ENCODE measurements at places on chromosomes 16 and 17.

DNA sequence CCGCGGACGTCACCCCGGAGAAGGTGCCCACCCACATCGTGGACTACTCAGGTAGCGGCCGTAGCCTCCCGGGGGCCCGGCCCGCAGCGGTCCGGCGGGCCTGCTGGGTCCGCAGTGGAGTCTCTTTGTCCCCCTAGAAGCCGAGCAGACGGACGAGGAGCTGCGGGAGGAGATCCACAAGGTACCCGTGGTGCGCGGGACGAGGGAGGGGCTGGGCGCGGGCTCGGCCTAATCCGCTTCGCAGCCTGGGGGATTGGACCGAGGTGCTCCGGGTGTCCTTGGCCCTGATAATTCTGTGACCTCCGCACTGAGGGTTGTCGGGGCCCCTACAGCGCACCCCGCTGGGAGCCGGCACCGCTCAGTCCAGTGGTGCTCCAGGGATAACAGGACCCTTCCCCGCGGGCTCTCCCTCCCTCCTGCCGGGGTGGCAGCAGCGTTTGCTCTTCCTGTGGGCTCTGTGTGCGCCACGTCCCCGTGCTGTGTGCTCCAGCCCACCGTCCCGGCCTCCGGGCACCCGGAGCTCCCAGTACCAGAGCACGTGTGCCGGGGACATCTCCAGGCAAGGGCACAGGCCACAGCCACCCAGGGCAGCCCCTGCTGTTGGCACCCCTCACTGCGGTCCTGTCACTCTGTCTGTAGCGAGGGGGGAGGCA lies 713 bp downstream of the RHOT2 start:
- no peak for DNase-seq

DNA sequence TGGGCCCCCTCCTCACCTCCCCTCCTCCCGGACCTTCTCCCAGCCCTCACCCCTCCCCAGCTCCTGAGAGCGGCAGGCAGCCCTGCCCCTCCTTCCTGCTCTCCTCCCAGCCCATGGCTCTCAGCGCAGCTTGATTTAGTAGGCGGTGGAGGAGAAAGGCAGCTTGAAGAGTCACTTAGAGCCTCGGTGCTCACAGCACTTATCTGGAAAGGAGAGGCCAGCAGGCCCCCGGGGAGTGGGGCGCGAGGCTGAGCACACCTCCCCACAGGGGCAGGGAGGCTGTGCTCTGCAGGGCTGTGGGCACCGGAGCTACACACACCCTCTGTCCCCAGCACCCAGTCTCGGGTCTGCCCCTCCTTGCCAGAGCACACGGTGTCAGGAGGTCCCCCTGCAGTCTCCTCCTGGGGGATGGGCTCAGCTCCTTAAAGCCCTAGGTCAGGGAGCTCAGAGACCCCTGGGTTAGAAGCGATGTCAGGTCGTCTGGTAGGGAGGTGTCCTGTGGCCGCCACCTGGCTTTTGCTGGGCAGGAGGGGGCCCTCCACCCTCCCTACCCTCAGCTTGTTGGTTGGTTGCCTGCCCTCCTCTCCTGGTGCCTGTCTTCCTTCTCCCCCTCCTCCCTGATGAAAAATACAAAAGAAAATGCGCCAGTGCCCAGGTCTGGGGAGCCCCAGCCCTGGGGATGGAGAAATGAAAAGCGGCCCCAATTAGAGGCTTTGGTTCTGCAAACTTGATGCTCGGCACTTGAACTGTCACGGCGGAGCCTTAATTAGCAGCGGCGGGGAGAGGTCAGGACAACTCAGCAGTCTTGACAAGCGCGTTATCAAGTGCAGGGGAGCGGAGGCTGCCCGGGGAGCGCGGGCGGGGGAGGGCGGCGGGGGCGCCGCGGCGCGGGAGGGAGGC lies 151.1 kb upstream of the GSE1 start:
- no peak for DNase-seq

- DNase-seq = no peak
Measured at GRCh38 chr17:57566721-57567120, 178.4 kb downstream of the CCDC182 start.

DNA sequence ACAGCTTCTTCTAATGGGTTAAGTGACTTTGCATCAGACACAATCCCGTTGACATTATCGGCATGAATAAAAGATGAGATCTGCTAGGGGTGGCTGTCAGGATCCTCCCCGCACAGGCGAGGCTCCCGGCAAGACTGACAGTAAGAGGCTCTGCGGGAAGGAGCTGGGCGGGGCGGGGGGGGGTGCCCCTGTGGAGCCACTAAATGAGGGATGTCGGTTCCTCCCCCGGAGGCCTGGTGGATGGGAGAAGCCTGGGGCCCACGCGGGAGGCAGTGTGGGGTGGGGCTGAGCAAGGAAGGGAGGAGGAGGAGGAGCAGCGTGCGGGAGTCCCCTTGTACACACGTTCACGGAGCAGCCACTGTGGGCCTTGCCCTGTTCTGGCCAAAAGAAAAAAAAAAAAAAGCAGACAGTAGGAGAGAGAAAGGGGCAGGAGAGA lies 190.9 kb upstream of the GSE1 start:
- no peak for DNase-seq

DNA sequence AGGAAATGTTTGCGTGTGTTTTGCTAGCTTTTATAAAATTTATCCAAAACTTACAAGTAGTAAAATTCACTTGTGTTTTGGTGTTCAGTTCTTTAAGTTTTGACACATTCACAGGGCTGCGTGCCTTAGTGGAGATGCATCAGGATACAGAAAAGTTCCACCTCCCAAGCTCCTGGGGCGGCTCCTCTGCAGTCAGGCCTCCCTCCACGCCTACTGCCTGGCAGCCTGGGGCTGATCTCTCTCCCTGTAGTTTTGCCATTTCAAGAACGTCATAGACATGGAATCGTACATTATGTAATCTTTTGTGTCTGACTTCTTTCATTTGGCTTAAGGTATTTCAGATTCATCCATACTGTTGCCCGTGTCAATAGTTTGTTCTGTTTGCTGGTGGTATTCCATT lies 27.2 kb upstream of the IRF8 start:
- no peak for DNase-seq

DNA sequence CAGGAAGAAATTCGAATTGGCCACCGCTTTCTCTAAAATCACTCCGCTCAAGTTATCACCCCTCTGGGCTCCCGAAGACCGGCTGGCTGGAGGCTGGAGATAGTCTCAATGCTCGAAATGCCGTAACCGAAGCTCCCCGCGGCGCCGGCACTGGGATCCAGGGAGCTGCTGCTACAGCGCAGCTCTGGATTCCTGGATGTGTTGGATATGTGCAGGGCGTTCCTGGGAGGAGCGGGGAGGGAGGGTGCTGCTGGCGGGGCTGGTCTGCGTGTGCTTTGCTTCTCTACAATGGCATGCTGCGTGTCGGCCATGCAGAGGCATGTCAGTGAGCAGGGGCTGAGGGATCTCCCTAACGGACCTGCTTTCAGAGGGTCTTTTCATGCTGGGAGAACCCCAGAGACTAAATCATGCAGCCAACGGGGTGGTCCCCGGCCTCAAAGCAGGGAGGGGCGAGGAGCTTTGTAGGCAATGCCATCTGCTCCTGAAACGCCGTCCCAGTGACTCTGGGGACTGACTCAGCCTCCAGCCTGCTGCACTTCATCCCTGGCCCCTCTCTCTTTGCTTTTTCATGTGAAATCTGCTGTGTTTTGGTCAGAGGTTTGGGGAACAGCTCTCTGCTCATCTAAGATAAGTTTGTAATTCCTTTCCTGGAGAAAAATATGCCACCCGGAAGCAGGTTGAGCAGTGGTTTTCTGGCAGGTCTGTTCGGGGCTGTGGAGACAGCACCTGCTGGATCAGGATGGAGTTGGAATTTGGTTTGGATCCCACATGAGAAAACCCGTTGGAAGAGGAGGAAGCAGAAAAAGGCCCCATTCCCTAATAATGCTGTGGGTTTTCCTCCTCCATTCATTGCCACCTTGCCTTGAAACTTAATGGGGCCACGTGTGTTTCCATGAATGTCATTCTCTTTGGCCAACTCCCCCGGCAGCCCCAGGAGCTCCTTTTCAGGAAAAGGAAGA lies 311.4 kb downstream of the SEC14L1 start:
- no peak for DNase-seq

GRCh38 chr17:71824671-71825070 lies 296.1 kb upstream of the SOX9 start:
- DNase-seq = no peak

- DNase-seq = no peak
Measured at GRCh38 chr17:82831818-82832200, 8.0 kb downstream of the ZNF750 start.

DNA sequence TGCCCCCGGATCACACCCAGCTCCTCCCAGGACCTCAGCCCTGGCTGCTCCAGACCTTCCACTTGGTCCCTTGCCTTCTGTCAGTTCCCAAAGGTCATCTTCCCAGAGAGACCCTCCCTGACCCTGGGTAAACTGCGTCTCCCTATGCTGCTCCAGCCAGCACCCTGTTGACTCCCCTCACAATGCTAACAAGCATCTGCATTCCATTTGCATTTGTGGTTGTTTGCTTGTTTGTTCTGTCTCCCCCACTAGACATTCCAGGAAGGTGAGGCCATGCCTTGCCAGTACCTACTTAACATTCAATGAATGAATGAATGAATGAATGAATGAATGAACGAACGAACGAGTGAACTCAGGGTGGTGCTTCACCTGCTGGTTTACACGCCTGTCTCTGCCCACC lies 171.2 kb downstream of the WSCD1 start:
- DNase-seq = no peak

DNA sequence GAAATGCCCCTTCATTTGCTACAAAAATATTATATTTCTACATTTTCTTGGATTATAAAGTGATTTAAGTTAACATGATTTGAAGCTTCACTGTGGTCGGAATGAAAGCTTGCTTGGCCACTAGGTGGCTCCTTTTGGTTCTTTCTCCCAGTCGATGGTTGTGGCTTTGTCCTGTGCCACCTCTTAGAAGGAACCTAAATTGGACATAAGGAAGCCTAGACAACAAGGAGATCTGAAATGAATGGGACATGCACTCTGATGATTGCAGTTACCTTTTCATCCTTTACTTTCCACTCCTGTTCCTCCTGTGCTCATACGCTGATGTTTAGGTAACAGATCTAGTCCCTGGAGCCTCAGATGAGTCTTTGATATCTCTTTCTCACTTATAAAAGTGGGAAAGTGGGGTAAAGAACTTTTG lies 39.2 kb downstream of the FTO start:
- no peak for DNase-seq

GRCh38 chr17:7780736-7781135 lies 53.3 kb upstream of the KDM6B start:
- DNase-seq = no peak

GRCh38 chr16:65781363-65781762 lies 585.1 kb upstream of the CDH5 start:
- DNase-seq = no peak

GRCh38 chr16:67001726-67002125 lies 13.3 kb downstream of the CES4A start:
- DNase-seq = no peak

GRCh38 chr17:50311112-50311460 lies 34.8 kb upstream of the XYLT2 start:
- no peak for DNase-seq

DNA sequence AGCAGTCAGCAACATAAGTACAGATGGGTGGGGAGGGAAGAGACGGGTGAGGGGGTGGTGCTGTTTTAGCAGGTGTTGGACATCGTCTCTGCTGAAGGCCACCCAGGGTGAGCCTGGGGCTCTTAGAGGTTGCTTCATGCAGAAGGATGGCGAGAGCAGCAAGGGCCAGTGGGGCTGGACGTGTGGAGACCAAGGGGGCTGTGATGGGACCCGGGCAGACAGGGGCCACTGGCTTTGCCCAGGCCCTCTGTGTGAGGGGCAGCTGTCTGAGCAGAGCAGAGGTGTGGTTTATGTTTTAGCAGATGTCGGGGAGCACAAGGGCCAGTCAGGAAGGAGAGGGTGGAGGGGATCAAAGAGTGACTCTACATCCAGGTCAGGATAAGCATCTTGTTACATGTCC lies 4.8 kb downstream of the NARF start:
- no peak for DNase-seq

- DNase-seq = no peak
Measured at GRCh38 chr17:78338486-78339259, 21.2 kb downstream of the SOCS3 start.

- no peak for DNase-seq
Measured at GRCh38 chr17:82384051-82384729, 12.6 kb downstream of the UTS2R start.

DNA sequence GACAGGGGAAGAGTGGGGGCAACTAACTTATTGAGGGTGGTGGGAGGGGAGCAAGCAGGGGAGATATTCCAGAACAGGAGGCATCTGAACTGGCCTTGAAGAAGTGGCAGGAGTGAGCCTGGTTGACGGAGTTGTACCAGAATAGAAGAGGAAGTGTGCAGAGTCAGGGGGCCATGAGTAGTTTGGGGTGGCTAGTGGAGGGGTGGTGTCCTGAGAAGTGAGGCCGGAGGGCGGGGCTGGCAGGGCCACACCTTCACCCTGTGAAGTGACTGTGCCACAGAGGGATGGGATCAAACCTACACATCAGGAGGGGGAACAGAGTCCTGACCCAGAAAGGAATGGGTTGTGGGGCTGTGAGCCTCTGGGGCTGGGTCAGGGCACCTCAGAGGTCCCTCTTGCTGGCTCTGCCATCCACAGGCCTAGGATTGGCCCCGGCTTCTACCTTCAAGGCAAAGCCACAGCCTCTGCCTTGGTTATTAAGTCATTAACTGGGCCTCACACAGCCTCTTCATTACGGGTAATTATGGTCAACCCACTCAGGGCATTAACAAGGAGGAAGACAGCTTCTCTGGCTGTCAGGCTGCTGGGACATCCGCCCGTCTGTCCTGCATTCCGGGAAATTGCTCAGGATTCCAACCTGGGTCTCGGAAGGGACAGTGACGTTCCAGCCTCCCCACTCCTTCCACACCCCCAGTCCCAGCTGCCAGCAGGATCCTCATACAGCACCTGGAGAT lies 12.7 kb downstream of the SPNS2 start:
- no peak for DNase-seq

- DNase-seq = no peak
Measured at GRCh38 chr16:87955302-87956097, 4.3 kb downstream of the BANP start.

GRCh38 chr16:3492356-3492755 lies 2.9 kb downstream of the C16orf90 start:
- DNase-seq = no peak

GRCh38 chr16:66475232-66475631 lies 48.1 kb downstream of the BEAN1 start:
- no peak for DNase-seq

- DNase-seq = no peak
Measured at GRCh38 chr16:86723689-86724088, 145.3 kb downstream of the FOXL1 start.

GRCh38 chr17:63571632-63572310 lies 21.5 kb downstream of the DCAF7 start:
- DNase-seq = no peak
